ENCODE measurements at places on chromosomes 12 and 14.

DNA sequence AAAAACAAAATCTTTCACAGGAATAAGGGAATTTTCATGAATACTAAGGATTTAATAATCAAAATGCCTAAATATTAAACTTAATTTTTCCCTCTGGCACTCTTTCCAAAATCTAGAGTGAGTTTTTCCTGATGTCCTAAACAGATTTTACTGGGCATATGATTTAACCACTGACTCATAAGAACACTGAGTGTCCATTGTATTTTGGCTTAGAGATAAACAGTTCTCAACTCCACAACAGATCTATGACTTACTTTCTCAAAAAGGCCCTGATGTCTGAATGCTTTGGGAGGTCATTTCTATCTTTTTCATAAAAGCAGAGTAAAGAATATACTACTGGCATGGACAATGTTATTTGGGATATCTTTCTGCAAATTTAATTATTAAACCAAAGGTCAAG, 15.0 kb downstream of the TMBIM4 start:
- no peak overlapping the region for H3K27ac ChIP-seq
- H3K4me3 ChIP-seq, result peak overlapping the region; percentile 38
- peaks cover 3% of the 10 kb centered on the region for H3K4me1 ChIP-seq
- H3K27me3 ChIP-seq, result no peaks in the 10 kb centered on the region
- no peak for DNase-seq

- peaks cover 5% of the 10 kb centered on the region for H3K4me1 ChIP-seq
- H3K36me3 ChIP-seq, result no peaks in the 10 kb centered on the region
- no peak overlapping the region for H3K27ac ChIP-seq
- DNase-seq, result peak; percentile 50
- H3K4me3 ChIP-seq, result no peak overlapping the region
- H3K27me3 ChIP-seq, result no peaks in the 10 kb centered on the region
Measured at GRCh38 chr14:65168840-65169239, 66.5 kb upstream of the MAX start.

- no peaks in the 10 kb centered on the region for H3K36me3 ChIP-seq
- no peak for DNase-seq
- no peaks in the 10 kb centered on the region for H3K4me1 ChIP-seq
- H3K27me3 ChIP-seq, result no peaks in the 10 kb centered on the region
- H3K27ac ChIP-seq, result no peak overlapping the region
- no peak overlapping the region for H3K4me3 ChIP-seq
Measured at GRCh38 chr12:4829793-4830162, 79.9 kb upstream of the KCNA1 start.

GRCh38 chr14:75859746-75860145, 122.0 kb downstream of the TGFB3 start:
- no peaks in the 10 kb centered on the region for H3K27me3 ChIP-seq
- peaks cover 3% of the 10 kb centered on the region for H3K4me1 ChIP-seq
- DNase-seq, result no peak
- H3K4me3 ChIP-seq, result no peak overlapping the region

DNA sequence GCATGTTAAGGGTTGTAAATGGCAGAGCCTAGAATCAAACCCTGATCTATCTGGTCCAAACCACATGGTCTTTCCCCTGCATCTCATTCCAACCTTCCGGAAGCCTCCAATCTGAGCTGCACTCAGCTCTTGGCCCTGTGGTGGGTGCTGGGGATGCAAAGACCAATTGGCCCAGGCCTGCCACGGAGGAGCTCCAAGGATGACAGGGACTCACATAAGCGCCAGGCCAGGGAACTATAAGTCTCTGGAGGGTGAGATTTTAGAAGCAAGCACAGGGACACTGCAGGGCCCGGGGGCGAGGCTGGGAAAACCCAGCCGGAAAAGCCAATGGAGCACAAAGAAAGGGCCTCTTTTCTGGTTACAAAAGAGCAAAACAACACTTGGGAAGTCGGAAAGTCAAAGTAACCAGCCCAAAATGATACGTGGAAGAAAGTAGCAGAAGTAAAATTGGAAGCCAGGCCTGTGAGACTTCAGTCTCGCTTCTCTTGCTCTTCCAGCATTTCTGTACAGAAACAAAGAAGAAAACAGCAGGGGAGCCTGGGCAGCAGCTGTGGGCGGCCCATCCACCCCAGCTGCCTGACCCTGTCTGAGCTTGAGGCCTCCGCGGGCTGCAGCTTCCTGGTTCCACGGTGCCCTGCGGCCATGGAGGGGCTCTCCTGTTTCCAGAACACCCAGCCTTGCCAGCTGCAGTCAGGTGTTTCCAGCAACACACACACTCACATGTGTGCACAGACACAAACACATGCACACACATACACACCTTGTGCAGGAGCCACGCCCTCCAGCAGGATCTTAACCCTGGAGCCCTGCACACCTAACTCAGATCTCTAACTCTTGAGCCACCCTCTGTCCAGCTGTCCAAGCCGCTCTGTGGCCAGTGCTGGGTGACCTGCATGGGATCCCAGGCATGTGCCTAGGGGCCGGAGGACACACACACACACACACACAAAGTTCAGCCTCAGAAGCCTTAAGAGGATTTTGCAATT, 178.2 kb downstream of the BCL11B start:
- no peaks in the 10 kb centered on the region for H3K27me3 ChIP-seq
- DNase-seq, result no peak
- no peaks in the 10 kb centered on the region for H3K4me1 ChIP-seq
- no peak overlapping the region for H3K27ac ChIP-seq

- H3K4me1 ChIP-seq, result no peaks in the 10 kb centered on the region
- no peak overlapping the region for H3K27ac ChIP-seq
- no peaks in the 10 kb centered on the region for H3K36me3 ChIP-seq
Measured at GRCh38 chr12:26869908-26870459, 37.0 kb upstream of the ITPR2 start.

- H3K36me3 ChIP-seq, result no peaks in the 10 kb centered on the region
- no peak for DNase-seq
- peaks cover 2% of the 10 kb centered on the region for H3K4me1 ChIP-seq
- no peak overlapping the region for H3K4me3 ChIP-seq
- H3K27me3 ChIP-seq, result peaks cover 26% of the 10 kb centered on the region
Measured at GRCh38 chr14:25132094-25132493, 82.1 kb upstream of the STXBP6 start.

GRCh38 chr14:71212683-71213107, 305.4 kb downstream of the PCNX1 start:
- H3K4me3 ChIP-seq, result no peak overlapping the region
- H3K36me3 ChIP-seq, result no peaks in the 10 kb centered on the region
- no peak overlapping the region for H3K27ac ChIP-seq
- no peak for DNase-seq
- H3K4me1 ChIP-seq, result no peaks in the 10 kb centered on the region

DNA sequence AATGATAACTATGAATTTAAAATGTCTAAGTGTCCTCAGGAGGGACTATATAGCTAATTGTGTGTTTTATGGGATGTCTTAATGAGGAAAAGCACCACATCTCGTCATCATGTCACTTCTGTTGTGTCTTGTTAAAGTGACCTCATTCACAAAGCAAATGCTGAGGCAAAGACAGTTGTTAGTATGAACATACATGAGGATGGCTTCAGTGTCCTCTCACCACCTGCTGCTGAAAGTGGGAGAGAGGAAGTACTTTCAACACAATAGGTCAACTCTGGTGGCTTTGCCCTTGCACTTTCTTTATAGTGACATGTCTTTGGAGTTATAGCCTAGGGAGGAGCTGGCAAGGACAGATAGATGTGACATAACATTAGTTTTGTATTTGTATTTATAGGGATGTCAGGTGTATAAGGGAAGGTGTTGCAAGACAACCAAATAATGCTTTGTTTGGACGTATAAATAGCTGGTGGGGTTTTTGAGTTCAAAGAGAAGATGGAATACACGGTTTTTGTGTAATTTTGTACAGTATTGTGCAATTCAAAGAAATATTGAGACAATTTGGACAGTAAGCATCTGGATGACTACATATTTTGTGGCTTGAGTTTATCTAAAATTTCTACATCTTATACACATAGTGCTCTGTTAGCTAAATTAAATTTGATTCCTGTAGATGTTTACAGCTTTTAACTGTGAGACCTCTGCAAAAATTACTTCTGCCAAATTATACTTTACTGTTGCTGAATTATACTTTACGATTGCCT, 131.7 kb upstream of the ATP2B1 start:
- DNase-seq, result no peak
- no peaks in the 10 kb centered on the region for H3K4me1 ChIP-seq
- no peak overlapping the region for H3K27ac ChIP-seq
- no peaks in the 10 kb centered on the region for H3K27me3 ChIP-seq

DNA sequence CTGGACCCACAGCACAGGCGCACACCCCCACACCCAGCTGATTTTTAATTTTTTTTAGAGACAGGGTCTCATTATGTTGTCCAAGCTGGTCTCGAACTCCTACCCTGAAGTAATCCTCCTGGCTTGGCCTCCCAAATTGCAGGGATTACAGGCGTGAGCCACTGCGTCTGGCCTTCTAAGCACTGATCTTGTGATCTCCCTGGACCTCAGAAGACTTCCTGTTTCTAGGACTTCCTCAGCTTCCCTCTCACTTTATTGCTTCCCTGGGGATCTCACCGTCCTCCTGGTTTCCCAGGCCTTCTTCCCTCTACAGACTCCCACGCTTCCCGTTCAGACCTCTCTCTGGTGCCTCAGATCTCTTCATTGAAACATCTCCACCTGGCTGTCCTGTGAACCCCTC, 13.8 kb downstream of the ZNF839 start:
- H3K36me3 ChIP-seq, result peaks cover 40% of the 10 kb centered on the region
- H3K4me3 ChIP-seq, result no peak overlapping the region
- H3K27ac ChIP-seq, result no peak overlapping the region

GRCh38 chr14:48350971-48351370, 675.6 kb upstream of the MDGA2 start:
- no peaks in the 10 kb centered on the region for H3K36me3 ChIP-seq
- no peak overlapping the region for H3K27ac ChIP-seq
- H3K27me3 ChIP-seq, result no peaks in the 10 kb centered on the region
- H3K4me3 ChIP-seq, result no peak overlapping the region

DNA sequence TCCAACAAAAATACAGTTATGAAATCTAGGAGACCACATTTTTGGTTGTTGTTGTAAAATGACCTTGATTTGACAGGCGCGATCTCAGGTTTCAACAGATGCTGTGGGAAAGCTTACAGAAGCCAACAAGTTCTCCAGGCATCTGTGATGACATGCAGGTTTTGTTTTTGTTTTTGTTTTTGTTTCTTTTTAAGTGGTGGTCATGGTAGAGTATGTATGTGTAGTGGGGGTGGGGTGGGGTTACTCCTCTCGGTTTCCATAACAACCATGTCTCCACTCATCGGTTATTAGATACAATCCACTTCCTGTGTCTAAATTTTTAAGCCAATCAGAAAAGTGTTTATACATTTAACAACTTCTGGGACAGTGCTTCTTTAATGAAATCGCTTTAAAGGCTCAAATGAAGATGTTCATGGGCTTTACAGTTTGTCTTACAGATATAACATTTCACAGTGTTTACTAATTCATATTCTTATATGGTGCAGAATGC, 199.9 kb upstream of the FOXN3 start:
- peak overlapping the region; percentile 79 for H3K4me3 ChIP-seq
- no peaks in the 10 kb centered on the region for H3K4me1 ChIP-seq
- no peaks in the 10 kb centered on the region for H3K36me3 ChIP-seq
- H3K27me3 ChIP-seq, result no peaks in the 10 kb centered on the region
- peak; percentile 80 for DNase-seq
- no peak overlapping the region for H3K27ac ChIP-seq

GRCh38 chr14:63501429-63501828, 41.7 kb downstream of the PPP2R5E start:
- no peak overlapping the region for H3K27ac ChIP-seq
- H3K4me1 ChIP-seq, result peaks cover 1% of the 10 kb centered on the region
- no peaks in the 10 kb centered on the region for H3K27me3 ChIP-seq
- H3K4me3 ChIP-seq, result no peak overlapping the region

DNA sequence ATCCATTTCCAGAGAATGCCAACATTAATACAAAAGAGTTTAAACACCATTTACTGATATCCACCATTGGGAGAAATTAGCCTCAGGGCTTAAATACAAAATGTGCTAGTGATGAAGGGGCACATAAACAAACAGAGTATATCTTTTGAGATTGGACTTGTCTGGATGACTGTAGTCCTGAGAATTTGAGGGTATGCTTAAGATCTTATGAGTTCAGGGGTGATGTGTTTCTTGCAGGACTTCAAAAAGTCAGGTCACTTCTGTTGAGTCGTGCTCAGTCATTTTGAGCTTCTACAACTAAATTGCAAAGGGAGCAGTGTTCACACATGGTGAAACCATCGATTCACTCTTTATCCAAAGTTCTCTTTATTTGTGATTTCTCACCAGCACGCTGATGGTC, 425.7 kb downstream of the ATP23 start:
- no peak overlapping the region for H3K27ac ChIP-seq
- H3K27me3 ChIP-seq, result no peaks in the 10 kb centered on the region
- DNase-seq, result no peak
- H3K4me3 ChIP-seq, result no peak overlapping the region
- H3K4me1 ChIP-seq, result peaks cover 7% of the 10 kb centered on the region

- H3K36me3 ChIP-seq, result peaks cover 8% of the 10 kb centered on the region
- no peak for DNase-seq
- no peak overlapping the region for H3K27ac ChIP-seq
- H3K27me3 ChIP-seq, result peaks cover 9% of the 10 kb centered on the region
- peaks cover 3% of the 10 kb centered on the region for H3K4me1 ChIP-seq
- H3K4me3 ChIP-seq, result no peak overlapping the region
Measured at GRCh38 chr12:56993346-56993745, 13.0 kb downstream of the ZBTB39 start.

DNA sequence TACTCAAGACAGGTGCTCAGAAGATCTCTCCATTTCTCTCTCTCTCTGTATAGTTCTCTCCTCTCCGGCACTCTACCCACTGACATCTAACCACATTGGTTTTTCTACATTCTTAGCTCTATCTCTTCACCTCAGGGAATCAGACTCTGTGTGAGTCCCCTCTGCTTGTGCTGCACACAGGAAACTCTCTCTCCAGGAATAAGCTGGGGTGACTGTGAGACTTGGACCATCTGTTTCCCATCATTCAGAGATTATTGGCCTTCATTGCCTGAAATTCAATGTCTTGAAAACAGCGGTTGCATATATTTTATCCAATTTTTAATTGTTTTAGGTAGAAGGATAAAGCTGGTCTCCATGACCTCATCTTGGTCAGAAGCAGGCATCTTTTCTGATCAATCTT, 105.0 kb downstream of the SLC35F4 start:
- H3K27ac ChIP-seq, result no peak overlapping the region
- H3K27me3 ChIP-seq, result no peaks in the 10 kb centered on the region
- no peaks in the 10 kb centered on the region for H3K4me1 ChIP-seq
- no peak overlapping the region for H3K4me3 ChIP-seq
- H3K36me3 ChIP-seq, result no peaks in the 10 kb centered on the region

DNA sequence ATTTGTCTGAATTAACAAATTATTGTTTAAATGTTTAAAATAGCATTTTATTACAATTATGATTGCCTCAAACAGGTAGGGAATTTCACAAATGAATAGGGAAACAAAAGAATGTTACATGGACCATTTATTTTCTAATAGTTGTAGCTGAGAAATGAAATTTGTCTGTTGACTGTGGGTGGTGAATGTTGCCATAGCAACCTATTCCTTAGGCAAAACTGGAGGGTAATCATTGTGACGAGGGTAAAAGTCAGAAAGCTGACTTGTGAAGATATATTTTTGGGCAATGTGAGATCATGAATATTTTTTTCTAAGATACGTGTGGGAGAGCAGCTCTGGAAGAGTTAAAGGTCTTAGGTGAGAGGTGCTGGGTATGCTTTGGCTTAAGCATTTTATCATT, 24.2 kb upstream of the CLEC14A start:
- no peaks in the 10 kb centered on the region for H3K4me1 ChIP-seq
- H3K27me3 ChIP-seq, result no peaks in the 10 kb centered on the region
- no peaks in the 10 kb centered on the region for H3K36me3 ChIP-seq
- no peak overlapping the region for H3K4me3 ChIP-seq

- H3K4me3 ChIP-seq, result no peak overlapping the region
- peaks cover 23% of the 10 kb centered on the region for H3K27me3 ChIP-seq
- DNase-seq, result no peak
- H3K4me1 ChIP-seq, result peaks cover 9% of the 10 kb centered on the region
- no peak overlapping the region for H3K27ac ChIP-seq
- no peaks in the 10 kb centered on the region for H3K36me3 ChIP-seq
Measured at GRCh38 chr14:91575469-91576208, 65.5 kb upstream of the PPP4R3A start.

Measured in mesenchymal stem cell (in vitro differentiated cells and primary cell).